C1 segment of cervical spinal cord (tissue), 14 donors: ENCODE measurements at places on chromosomes 6 and 20.

DNA sequence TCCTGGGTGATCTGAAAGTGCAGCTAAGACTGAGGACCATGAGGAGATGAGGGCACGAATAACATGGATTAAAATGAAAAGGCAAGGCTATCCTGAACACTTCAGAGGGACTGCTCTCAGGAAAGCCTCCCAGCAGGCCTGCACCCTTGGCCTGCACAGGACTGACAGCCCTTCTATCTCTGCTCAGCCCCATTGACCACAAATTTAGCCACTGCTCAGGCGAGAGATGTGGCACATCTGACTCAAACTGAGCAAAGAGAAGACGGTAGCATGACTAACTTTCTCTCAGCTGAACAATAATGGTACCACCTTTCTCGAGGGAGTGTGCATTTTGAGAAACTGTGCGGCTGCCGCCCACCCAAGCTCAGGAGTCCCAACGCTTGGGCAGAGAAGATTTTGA, 257.5 kb downstream of the ADGB start:
- DNase-seq: no peak

DNA sequence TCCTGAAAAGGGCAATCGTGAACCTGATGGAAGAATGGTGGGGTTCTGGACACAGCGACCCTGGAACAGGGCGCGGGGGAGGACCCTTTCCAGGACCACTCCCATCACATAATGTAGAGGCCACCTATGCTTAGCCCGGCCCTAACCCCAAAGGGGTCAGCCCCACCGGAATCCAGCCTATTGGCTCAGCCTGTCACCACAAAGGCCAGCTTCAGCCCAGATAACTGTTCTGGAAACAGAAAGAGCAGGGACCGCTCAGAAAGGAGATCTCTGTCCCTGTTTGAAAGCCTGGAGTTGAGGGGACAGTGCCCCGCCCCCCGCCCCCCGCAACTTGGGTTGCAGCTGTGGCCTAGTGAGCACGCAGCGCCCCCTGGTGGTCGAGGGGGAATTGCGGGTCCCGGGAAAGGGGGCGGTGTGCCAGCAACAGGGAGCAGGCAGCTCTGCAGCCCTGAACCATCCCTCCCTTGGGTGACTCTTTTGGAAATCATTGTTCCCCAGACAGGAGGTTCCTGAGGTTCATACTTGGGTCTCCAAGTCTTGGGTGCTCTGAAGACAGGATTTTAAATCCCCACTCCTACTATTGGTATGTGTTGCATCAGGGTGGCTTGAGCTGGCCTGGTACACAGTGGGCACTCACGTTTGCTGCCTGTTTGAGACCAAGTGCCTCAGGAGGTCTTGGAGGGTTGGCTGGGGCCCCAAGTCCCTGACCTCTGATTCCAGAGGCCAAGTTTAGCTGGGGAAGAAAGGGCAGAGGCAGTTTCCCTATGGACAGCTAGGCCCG, 1.5 kb downstream of the SIGLEC1 start:
- peak; percentile 49 for DNase-seq

- no peak for DNase-seq
These were observed 79.5 kb upstream of the ATXN1 start for GRCh38 chr6:16840725-16841124.

DNA sequence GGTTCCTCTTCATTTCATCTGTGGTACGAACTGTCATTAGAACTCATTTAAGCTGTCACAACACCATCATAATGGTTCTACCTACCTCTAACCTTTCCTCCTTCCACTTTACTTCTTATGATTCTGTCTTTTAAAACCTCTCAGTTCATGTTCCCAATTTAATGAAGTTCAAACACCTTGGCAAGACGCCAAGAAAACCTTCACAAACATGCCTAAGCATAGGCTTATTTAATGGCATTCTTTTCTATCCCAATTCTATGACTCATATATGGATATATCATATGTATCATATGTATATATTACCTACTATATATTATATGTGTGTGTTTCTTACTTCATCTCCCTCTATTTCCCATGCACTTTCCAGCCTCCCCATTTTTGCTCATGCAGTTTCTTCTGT, 283.4 kb upstream of the TBX18 start:
- no peak for DNase-seq
